ENCODE measurements at places on chromosomes 13 and 19.

- no peak for DNase-seq
Measured at GRCh38 chr19:20669263-20669662, 7.9 kb upstream of the ZNF626 start.

GRCh38 chr13:105878119-105878700, 657.3 kb downstream of the EFNB2 start:
- no peak for DNase-seq

DNA sequence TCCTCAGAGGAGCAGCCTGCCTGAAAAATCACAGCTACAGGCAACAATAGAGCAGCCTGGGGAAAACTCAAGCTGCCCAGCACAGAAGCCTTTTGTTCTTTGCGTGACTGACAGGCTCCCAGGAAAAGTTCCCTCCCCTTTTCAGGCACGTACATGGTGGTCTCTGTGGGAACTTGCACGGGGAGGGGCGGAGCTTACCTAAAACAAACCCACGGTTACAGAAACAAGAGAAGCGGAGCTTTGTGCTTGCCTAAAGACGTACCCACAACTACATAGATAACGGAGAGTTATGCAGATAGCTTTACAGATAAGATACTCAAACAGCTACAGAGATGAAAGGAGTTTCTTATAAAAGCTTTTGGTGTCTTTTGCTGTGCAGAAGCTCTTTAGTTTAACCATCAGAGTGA, 11.4 kb downstream of the ETFB start:
- DNase-seq, result peak; percentile 82

- DNase-seq, result no peak
Measured at GRCh38 chr19:42174958-42175734, 42.3 kb downstream of the DEDD2 start.

DNA sequence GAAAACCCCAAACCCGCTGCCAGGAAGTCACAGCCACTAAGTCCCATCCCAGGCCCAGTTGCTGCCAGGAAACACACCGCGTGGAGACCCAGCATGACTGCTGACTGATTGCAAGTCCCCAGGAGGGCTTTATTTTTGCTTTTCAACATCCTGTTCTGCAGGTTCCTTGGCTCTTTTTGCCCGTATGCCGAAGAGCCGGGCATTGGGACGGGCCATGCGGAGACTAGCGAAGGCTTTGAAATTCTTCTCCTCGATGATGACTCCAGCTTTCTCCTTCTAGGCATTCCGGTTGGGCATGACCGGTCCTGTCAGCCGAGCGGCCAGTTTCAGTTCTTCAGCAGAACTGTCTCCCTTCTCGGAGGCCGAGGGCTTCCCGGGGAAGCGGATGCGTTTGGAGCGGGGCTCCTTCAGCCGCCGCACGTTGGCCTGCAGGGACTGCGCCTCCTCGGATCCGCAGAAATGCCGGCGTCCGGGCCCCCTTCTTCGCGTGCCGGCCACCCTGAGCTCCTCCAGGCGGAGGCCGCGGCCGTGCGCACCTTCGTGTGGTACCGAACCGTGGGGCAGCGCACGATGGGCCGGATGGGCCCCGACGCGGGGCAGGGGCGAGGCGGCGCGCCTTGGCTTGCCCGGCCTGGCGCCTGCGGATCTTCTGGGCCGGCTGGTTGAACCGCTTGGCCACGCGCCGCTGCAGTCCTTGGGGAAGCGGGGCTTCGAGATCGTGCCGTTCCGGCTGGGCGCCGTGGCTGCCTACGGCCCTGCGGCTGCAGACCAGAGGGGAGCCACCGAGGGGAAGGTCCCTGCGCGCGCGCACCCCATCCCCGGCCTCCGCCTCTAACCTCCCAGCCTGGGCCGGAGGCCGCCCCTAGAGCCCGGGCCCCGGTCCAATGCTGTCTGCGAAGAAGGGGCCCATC, 15.2 kb downstream of the ZSCAN5C start:
- no peak for DNase-seq

DNA sequence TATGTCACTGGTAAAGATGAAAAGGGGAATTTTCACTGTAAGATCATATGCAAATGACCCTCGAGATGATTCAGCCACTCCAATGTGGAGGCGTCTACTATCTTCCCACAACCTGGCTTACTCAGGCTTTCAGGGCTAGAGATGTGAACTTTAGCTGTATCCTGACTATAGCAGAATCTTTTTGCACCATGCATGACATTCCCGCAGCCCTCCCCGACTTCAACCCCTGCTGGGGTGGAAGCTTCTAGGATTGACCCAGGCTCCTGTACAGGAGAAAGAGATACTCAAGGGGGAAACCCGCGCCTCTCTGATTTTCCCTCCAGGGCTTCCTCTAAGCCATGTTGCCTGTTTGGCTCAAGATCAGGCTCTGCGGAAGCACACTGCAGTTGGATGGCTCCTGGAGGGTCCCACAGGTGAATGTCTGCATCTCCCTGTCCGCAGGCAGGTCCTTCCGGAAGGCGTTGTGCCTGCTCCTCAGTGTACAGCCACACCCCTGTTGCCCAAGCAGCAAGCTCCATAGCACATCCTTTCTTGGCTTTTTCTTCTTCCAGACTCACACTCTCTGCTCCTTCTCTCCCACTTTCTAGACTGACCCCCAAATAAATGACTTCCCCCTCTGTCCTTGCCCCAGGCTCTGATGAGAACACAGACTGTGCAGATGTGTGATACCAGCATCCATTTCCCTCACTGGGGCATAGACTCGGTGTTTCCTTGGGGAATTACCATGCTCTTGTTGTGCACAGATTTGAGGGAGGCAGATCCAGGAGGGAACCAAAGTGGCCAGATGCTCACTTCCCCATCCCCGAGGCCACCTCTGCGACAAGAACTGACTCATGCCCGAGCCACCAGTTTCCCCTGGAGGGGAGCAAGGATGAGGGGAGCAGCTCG, 29.1 kb upstream of the POP4 start:
- peak; percentile 37 for DNase-seq

DNA sequence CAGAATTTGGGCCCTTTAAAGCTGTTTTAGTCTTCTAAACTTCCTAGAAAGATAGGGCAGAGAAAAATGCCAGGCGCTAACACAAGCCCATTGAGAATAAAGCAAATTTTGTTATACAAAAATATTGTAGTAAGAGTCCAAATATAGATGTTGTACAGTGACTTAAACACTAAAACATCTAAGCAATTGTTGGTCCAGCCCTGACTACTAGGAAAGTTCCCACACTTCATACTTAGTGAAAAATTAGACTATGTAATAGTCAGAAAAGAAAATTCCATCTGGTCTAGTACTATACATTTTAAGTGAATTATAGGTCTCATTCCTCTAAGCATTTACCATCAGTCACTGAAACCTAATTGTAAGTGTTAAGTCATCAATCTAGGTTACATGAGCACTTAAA, 1518.3 kb upstream of the SLC10A2 start:
- no peak for DNase-seq

DNA sequence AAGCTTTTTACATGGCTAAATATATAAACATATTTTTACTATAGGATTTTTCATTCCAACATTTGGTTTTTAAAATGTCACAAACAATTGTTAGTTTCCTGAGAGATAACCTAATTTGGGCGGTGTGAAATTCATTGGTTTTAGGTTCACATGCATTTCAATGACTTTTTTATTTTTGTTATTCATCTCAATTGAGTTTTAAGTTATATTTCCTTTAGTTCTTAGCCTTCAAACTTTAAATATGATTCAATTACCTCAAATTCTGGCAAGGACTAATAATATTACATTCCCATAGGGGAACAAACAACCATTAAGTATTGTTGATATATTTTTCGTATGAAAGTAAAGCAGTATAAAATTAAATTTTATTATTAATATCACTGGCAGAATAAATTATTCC, 265.3 kb downstream of the SLITRK6 start:
- DNase-seq, result no peak

- no peak for DNase-seq
Measured at GRCh38 chr19:51456541-51457290, 1.5 kb downstream of the SIGLEC8 start.

DNA sequence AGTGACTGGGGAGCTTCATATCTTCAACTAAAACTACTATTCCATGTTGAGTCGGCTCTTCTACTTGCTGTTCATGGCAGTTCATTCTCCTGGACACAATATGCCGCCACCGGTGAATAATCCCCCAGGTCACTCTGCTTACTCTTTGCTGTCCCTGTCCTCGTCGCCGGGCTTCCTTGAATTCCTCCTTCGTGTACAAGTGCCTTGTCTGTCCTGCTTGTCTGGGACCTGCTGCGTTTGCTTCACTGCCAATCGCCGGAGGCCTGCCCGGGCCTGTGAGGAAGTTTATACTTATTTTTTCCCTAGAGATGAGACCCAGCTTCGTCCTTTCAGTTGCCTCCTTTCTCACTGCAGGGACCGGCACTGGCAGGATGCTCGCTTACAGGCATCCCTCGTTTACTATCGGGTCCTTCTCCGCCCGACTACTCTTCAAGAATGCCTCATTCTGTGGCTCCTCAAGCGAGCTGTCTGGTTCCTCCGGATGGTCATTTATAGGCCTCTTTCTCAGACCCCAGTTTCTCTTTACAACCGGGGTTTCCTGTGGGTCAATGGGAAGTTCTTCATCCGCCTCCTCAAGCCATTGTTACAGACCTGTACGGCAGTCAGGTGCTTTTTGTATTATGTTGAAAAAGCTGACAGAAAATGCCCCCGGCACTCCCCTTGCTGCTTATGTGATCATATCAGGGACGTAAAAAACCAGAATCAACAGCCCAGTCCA, 5.5 kb upstream of the ERVV-1 start:
- no peak for DNase-seq

DNA sequence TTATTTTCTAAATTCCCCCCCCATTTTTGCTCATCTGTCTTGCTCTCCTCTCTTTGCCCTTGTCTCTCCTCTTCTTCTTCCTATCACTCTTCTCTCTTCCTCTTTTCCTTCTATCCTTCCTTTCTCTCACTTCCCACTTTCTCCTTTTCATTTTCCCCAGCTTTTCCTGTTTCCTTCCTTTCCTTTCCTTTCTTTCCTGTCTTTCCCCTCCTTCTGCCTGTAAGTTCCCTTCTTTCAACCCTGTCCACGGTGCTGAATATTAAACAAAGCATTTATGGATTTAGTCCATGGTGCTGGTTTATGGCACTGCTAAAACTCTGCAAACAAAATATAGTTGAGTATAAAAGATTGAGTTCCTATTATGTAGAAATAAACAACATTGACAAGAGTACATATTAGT, 27.6 kb downstream of the SCEL start:
- no peak for DNase-seq

DNA sequence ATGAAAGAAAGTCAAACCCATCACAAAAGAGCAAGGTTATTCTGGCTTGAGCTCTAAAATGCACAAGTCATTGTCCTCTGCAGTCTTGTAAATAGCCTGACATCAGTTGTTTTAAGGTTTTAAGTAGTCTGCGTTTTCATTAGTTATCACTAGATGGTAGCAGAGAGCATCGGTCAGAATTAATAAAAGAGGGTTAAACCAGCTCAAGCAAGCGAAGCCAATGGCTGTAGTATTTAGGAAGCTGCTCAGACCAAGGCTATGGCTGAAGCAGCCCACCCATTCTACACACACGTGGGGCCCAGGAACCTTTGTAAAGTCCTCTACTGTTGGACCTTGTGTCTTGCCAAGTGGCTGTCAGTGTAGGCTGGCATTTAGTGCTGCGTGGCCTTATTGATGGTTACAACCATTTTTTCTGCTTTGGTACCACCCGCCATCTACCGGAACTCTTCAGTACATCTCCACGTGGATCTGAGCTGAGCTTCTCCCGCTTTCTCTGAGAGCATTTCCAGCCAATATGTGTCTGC, 13.3 kb upstream of the ZNF57 start:
- DNase-seq, result no peak

- no peak for DNase-seq
Measured at GRCh38 chr19:12139269-12139668, 881 bp downstream of the ZNF20 start.

- no peak for DNase-seq
Measured at GRCh38 chr19:10682397-10683063, 18.7 kb upstream of the QTRT1 start.

- DNase-seq, result no peak
Measured at GRCh38 chr13:95535243-95535642, 17.3 kb upstream of the CLDN10 start.

- no peak for DNase-seq
Measured at GRCh38 chr19:44912854-44913253, 1.6 kb upstream of the APOC1 start.

DNA sequence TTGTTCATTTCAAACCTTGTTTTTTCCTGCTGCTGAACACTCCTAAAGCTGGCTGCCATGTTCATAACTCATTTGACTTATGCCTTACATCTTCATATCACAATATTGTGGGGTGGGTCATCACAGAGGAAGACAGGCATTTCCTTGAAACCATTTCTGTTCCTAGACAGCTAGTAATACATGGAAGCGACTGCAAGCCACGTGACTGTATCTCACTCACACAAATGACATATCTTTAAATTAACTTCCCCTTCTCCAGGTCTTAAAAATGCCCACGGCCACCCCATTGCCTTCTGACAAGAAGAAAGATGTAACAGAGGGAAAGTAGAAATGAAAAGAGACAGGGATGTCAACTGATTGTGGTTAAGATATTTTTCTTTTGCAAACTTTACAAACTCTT, 236.8 kb downstream of the LMO7 start:
- no peak for DNase-seq

DNA sequence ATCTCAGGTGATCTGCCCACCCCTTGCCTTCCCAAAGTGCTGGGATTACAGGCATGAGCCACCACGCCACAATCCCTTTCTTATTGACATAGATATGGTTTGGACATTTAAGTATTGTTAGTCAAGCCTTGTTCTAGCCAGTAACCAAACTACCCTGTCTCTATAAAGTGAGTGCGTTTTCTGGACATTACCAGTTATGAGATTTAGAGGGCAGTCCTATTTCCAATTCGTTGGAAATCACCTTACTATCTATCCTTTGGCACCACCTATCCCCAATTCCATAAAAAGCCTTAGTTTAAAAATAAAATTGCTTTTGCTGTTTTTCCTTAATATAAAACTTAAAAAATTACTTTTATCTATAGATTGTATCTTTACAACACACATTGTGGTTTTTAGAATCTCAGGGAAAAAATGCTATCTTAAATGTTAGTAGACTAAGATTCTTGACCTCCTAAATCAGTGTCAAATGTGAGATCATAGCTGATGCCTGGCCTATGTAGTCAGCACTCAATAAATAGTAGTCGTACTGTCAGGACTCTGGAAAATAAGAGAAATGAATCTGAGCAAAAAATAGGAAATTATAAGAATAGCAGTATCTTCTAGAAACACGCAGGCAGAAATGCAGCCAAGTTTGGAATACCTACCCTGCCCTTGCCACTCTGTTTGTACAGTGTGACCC, 57.0 kb downstream of the NUFIP1 start:
- DNase-seq, result no peak

GRCh38 chr13:77733674-77734073, 36.2 kb downstream of the SLAIN1 start:
- DNase-seq, result no peak

- DNase-seq, result no peak
Measured at GRCh38 chr13:85597790-85598500, 201.3 kb downstream of the SLITRK6 start.

- no peak for DNase-seq
Measured at GRCh38 chr19:5703819-5704818, 14.0 kb downstream of the RPL36 start.
